GM18507 (cell line): ENCODE measurements at places on chromosomes 13 and 19.

GRCh38 chr13:77028202-77028601 is 1.2 kb upstream of the FBXL3 start:
- no peak for DNase-seq

- DNase-seq = no peak
These were observed 15.8 kb downstream of the GPR180 start for GRCh38 chr13:94617389-94618000.

DNA sequence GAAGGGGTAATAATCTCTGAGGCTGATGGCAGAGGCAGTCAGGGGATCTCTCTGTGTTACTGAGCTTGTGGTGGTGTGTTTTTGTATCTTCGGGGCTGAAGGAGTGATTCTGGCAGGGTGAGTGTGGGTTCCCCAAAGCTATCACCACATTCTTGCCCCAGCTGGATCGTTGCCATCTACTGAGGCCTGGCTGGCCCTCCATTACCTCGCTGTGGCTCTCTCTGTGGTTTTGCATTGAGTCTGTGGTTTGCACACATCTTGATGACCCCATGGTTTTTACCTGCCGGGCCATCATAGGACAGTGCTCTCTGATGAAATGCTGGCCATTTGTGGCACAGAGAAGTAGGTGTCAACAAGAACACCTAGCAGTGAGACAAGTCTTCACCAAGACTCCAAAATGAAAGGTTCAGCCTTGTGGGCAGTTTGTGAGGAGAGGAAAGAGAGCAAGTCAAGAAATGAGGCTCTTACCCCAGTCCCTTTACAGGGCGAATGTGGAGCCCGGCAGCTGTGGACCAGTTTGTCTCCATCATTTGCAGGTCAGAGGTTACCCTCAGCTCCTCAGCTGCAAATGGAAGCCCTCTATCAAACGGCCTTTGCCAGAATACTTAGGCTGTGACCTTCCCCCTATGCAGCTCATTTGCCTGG is 69.0 kb upstream of the NPAS1 start:
- no peak for DNase-seq

DNA sequence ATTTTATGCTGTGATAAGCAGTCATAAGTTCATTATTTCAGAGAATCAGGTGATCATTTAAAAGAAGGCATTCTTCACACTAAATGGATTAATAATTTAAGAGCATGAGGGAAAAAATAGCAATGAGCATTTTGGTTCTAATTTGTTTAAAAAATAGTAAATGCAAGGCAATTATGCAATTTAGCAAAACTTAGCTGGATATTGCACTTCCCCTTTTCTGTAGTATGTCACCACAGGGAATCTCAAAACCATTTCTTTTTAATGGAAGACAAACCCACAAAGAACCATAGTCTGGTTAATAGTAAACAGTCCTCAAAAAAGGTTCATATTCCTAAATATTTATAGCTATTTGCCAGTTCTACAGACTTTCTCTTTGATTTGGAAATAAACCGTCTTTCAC is 30.2 kb downstream of the COG6 start:
- no peak for DNase-seq

DNA sequence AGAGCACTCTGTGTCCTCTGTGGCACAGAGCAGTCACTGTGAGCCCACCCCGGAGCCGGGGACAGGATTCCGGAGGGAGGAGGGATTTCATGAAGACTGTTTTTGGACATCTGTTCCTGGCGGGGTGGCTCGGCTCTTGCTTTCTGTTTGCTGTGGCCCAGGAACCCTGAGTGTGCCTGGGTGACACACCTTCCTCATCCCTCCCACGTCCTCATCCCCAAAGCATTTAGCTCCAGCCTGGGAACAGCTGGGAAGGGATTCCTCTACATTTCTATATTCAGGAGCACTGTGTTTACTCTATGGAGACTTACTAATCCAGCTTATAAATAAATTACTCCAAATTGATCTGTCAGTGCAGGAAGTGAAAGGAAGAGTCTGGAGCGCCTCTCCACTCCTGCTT is 97.8 kb upstream of the UBL3 start:
- no peak for DNase-seq

GRCh38 chr19:472005-472858 is 11.4 kb upstream of the SHC2 start:
- DNase-seq = no peak

DNA sequence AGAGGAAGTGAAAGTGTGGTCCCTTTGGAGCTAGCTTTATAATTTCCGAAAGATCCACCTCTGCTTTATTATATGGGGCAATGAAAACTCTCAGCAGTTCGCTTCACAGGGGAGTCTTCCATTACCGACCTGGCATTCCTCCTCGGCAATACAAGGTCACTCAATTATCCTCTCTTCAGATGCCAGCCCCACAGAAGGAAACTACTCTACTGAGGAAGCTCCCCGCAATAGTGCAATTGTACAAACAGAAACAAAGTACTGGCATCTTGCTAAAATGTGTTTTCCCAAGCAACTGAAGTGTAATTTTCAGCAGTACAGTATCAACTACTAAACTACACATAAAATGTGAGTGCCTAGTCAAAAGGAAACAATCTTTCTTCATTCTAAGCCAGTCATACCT is 702.0 kb downstream of the PCDH9 start:
- DNase-seq = no peak

GRCh38 chr13:39688699-39689405 is 33.4 kb downstream of the COG6 start:
- no peak for DNase-seq

GRCh38 chr13:46530084-46530935 is 22.7 kb upstream of the LRCH1 start:
- DNase-seq = no peak

GRCh38 chr19:47509973-47510372 is 4.9 kb downstream of the NAPA start:
- no peak for DNase-seq

- peak; percentile 79 for DNase-seq
These were observed at the start of gene ANO8 for GRCh38 chr19:17334414-17335409. Gene ANO8, minus strand, starts transcription at chr19:17334855. Its CDS starts 185 bp downstream, at chr19:17334670.

DNA sequence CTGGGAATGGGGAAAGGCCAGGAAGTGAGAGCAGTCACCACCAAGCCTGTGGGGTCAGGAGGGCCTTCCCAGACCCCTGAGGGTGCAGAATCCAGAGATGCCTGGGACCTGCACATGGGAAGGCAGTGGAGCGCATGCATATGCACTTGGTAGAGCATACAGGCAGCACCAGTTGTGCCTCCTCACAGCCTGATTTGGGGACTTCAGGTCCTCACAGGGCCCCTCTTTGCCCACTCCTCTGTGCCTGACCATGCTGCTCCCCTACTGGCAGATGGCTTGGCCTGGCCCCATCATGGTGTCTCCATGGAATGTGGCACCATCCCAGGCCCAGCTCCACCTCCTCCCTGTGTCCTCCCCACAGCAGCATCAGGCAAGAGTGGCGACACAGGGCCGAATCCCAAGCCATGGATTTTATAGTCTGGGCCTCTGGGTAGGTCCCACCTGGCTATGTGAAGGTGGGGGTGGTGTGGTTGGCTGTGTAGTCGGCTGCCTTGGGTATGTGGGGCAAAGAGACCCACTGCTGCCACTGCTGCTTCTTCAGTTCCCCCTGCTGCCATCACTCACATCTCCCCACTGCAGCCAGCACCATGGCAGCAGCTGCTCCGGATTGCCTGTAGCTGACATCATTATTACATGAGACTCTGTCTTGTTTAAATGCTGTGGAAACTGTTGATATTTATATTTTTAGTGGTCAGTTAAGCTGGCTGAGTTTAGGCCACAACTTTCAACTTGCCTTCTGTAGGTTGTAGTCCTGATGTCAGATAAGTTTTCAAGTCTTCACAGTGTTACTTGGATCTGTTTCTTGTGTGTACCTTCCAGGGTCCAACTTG is 247.0 kb downstream of the GPC6 start:
- DNase-seq = no peak

DNA sequence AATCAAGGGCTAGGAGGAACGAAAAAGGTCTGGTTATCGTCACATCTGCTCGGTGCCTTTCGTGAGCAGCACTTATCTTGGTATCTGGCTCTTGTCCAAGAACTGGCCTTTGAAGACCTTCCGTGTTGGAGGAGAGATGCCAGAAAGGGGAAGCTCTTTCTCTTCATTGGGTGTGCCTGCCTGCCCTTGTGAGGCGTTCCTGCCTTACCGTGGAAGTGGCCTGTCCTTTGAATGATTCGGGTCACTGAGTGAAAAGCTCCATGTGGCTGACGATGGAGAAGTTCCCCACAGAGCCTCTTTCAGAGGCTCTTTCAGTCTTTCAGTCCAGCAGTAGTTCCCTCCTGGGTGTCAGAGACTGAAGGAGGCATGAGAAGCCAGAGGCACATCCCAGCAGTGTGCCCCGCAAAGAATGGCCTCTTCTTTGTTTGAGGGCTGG is 121.5 kb upstream of the SLC10A2 start:
- no peak for DNase-seq

DNA sequence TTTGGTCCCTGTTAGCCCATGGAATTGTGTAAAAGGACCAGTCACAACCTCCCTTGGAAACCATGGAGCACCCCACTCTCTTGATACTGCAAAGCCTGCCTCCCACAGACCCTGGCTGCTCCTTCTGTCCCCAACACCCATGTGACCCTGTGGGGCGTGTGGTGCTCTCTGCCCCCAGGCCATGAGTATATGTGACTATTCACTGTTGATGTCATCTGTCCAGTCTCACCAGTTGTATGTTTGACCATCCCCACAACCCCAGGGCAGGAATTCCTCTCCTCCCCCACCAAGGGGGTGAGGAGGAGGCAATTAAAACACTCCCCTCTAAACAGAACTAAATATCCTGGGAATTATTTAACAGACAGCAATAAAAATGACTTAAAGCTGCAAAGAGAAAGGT is 35.2 kb downstream of the KCTD15 start:
- no peak for DNase-seq

GRCh38 chr19:32181216-32181920 is 164.0 kb upstream of the ZNF507 start:
- no peak for DNase-seq
